ENCODE measurements at places on chromosomes 2 and 18.
A peak's percentile ranks its signal among the peaks of the same experiment; 100 is the strongest.

DNA sequence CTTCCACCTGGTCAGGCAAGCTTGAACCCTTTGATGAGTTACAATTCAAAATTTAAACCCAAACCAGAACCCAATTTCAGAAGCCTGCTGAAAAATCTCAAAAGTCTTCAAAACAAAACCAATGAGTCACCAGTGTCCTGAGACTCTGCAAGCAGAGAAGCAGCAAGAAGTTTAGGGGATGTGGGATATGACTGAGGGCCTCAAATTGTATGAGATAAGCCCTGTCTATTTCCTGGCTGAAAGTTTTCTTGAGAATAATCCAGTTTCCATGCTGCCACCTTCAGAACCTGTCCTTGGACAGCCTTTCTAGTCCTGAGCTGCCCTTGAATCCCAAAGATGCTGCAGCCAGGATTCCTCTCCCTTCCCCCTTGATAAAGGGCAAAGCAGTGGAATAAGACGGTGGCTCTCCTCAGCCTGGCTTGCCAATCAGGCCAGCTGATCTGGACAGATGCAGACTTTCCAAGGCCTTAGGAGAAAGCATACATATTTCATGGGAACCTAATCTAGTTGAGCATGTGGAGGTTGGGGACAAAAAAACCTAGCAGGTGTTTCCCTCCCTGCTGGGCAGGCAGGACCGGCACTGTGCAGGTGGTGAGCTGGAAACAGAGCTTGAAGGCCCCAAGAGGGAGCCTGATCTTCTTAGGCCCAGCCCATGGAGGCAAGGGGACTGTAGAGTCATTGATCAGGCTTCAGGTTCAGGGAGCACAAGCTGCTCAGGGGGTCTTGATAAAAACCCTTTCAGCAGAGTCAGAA lies 278.0 kb upstream of the MGAT5 start:
- no peak for DNase-seq

DNA sequence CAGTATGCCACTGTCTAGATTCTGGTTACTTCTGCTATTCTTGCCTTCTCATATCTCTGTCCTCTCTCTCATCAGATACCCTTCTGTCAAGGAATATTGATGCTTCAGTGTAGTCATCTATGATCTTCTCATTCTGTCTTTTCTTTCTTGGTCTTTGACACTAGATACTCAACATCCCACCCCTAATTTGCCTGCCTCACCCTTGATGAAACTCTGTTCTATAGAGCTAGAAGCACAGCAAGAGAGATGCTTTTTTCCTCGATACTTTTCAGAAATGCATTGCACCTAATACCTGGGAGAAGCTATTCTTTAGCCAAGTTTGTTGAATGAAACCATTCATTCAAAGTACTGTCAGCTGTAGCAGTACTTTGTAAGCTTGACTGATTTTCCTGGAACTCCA lies 9.5 kb downstream of the SEPTIN2 start:
- DNase-seq, result no peak

DNA sequence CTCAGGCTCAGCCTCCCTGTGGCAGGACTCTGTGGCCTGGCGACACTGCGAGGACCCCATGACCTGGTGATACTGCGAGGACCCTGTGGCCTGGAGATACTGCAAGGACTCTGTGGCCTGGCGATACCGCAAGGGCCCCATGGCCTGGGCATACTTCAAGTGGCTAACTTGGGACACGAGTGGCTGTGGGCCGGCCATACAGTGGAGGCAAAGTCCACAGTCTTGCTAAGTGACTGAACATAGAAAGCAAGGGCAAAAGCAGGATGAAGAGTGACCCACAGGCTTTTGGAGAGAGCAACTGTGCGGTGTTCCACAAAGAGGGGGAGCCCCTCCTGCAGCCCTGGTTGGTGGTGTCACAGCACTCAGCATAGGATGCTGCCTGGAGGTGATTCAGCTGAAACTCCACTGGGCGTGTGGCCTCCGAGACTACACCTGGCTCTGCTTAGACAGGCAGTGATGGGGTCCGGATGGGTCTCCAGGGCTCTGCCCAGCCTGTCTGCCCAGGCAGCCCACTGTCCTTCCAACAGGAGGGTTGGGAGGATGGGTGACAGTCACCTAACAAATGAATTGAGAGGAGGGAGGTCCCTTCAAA lies 691.0 kb upstream of the HS6ST1 start:
- DNase-seq, result no peak

- DNase-seq, result no peak
Measured at GRCh38 chr2:178512484-178512883, 32.2 kb downstream of the PLEKHA3 start.

- peak; percentile 4 for DNase-seq
Measured at GRCh38 chr2:120771111-120771780, 35.6 kb downstream of the GLI2 start.

DNA sequence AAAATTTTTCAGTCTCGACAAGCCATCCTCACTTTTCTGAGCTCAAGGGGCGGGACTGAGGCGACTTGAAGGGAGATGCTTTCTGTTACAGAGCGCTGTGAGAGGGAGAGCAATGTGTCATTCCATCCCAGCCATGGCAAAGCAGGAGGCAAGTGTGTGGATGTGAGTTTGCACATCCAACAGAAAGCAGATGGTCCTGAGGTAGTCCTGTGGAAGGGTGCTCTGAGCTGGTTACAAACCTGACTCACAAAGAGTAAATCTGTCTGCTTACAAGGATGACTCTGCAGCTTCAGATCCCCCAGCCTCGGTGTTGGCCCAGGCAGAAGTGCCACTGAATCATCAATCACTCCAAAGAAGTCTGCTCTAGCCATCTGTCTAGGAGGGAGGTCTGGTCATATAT lies 482.0 kb upstream of the DCC start:
- DNase-seq, result no peak

GRCh38 chr2:227404585-227405271 lies 17.0 kb upstream of the SCYGR1 start:
- no peak for DNase-seq

GRCh38 chr2:41827354-41827971 lies 220.4 kb upstream of the PKDCC start:
- no peak for DNase-seq

DNA sequence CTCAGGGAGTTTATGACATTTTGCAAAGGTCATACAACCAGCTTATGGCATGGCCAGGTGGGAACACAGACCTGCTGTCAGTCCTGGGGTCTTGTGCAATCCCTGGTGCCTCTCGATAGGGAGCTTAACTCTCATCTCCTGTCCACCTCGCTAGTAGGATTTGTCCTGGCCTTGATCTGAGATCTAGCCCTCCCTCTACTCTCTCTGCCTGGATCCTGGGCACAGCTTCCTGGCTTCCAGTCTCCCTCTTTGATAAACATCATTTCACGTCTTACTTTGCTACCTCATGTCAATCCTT lies 13.8 kb downstream of the GALR1 start:
- DNase-seq, result no peak

- DNase-seq, result no peak
Measured at GRCh38 chr18:10100196-10100595, 186.4 kb downstream of the VAPA start.

DNA sequence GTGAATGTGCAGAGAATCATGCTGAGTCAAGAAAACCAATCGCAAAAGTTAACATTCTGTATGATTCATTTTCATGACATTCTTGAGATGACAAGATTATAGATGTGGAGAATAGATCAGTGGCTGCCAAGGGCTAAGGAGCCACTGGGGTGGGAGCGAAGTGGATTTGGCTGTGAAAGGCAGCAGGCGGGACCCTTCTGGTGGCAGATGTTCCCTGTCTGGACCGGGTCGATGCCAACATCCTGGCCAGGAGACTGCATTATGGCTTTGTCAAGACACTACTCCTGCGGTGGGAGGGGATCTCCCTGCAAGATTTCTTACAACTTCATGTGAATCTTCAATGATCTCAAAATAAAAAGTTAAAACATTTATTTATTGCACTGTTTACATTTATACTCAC lies 427.9 kb downstream of the GALR1 start:
- no peak for DNase-seq

DNA sequence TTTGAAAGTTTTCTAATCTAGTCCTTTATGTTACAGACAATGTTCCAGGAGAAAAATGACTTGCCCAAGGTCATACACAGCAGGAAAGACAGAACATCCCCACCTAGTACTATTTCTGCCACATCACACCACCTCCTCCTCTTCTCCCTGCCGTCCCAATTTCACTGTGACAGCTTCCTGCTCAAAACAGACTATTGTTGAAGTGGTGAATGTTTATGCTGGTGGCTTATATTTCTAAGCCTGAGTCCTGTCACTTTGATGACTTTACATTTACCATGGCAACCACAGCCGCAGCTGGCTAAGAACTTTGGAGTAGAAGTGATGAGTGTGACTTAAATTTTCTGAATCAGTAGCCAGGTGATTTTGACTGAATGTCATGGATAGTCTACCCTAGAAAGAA lies 10.0 kb downstream of the GALNT5 start:
- DNase-seq, result no peak

- peak; percentile 99 for DNase-seq
Measured at GRCh38 chr18:74291771-74292540, at the start of gene CYB5A. Gene CYB5A (minus strand): TSS chr18:74291963. CDS start chr18:74291875, 88 bp downstream.

- DNase-seq, result no peak
Measured at GRCh38 chr2:106642679-106643078, 155.5 kb downstream of the CD8B2 start.

DNA sequence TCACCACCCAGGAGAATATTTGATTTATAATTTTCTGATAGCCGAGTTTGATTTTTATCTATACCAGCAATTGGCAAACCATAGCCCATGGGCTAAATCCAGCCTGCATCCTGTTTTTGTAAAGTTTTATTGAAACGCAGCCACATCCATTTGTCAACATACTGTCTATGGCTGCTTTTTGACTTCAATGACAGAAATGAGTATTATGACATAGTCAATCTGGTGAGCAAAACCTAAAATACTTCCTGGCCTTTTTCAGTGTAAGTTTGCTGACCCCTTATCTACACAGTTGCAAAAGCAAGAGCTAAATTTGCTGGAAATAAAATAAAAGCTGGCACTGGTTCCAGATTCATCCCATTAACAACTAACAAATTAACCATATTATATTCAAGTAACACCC lies 79.8 kb upstream of the SLC25A52 start:
- DNase-seq, result no peak

DNA sequence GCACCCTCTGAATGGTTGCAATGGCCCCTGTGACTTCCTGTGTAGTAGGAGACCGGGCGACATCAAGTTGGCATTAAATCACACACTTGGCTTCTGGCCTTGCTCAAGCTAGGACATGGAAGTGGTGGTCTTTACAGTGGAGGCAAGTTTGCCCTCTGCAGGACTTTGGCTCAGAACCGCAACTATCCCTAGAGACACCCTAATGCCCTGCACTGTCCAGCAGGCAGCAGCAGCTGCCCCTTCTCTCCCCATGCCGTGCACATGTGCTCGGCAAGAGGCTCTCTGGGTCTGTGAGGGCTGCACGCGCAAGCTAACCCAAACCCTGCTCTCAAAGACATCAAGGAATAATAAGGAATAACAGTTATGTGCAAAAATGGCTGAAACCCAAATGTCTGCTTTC lies 106.5 kb downstream of the COL6A3 start:
- no peak for DNase-seq

DNA sequence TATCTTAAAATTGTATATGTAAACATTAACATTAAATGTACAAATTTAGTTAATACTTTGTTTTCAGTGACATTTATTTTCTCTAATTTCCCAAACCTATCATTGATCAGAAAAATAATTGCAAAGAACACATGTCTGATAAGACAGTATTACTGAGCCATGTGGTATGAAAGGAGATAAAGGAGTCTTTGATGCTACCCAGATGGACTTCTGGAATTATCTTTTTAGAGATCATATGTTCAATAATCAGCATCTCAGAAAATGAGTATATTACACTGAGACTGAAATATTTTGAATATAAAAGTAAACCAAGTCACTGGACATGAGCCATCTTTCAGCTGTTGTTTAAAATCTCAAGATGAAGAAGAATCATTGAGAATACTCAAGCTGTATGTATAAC lies 153.3 kb downstream of the PHLPP1 start:
- DNase-seq, result no peak

DNA sequence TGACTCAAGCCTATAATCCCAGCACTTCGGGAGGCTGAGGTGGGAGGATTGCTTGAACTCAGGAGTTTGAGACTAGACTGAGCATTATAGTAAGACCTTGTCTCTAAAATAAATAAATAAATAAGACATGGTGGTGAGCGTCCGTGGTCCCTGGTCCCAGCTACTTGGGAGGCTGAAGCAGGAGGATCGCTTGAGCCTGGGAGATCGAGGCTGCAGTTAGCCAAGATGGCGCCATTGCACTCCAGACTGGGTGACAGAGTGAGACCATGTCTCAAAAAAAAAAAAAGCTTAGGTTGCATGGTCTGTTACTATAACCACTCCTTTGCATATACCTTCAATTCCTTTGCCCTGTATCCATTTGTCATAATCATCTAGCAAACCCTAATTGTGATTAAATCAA lies 3.7 kb downstream of the CYP20A1 start:
- no peak for DNase-seq

GRCh38 chr2:174027956-174028355 lies 62.8 kb upstream of the SP3 start:
- DNase-seq, result no peak

- DNase-seq, result no peak
Measured at GRCh38 chr2:165825041-165825440, 31.0 kb upstream of the GALNT3 start.

DNA sequence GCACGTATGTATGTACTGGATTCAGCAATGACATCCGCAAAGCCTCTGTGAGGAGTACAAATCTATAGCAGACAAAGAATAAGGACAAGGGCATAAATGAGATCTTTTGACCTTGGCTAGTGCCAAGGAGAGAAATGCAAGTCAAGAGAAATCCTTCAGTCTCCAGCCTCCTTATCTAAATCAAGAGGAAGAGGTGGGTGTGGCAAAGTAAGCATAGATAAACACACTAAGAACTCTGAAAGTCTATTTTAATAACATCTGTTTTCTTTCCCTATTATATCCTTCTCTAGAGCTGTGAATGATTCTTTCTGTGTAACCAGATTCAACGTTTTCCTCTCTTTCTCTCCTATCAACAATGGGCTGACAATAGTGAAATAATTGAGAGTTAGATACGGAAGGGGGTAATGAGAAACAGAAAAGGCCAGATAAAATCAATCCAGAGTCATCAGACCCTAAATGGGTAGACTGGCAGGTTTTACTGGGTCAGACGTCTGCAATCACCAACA lies 118.5 kb upstream of the ZFP36L2 start:
- no peak for DNase-seq

- no peak for DNase-seq
Measured at GRCh38 chr2:24490181-24490689, 819 bp upstream of the NCOA1 start.

GRCh38 chr2:98932778-98933343 lies 3.2 kb downstream of the CRACDL start:
- no peak for DNase-seq

DNA sequence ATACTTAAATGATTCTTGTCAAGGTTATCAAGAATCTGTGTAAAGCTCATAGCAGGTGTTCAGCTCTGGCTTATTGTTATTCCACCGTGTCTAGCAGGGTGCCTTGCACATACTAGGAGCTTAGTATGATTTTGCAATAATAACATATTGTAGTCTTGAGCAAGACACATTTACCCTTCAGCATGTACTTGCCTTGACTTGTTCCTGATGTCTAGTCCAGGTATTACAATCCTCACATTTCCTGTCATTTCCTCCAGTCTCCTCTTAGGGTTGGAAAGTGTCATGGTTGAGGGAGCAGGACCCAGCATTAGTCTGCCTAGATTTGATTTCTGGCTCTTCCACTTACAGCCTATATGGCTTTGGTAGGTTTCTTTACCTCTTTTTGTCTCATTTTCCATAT lies 246.1 kb downstream of the RAD51AP2 start:
- no peak for DNase-seq

Data from activated naive CD4-positive, alpha-beta T cell treated with anti-CD3 and anti-CD28 coated beads, Interleukin-2, amount 50 U/mL, for 16 hours (primary cell).